ENCODE measurements at places on chromosomes 16 and 17. TPM values are rescaled to one million over a fixed set of nuclear protein-coding genes. Genes with fewer than 3 reads are reported as not detected.

KRTAP4-6 gene
- total RNA-seq, result not detected

SLC38A8 gene
- total RNA-seq, result not detected

RANBP10 gene
- 10.3 TPM for total RNA-seq

SOST gene
- total RNA-seq, result not detected

CACNG1 gene
- total RNA-seq, result not detected

CACNG5 gene
- total RNA-seq, result not detected

GNG13 gene
- total RNA-seq, result not detected

DOK4 gene
- total RNA-seq, result 10.1 TPM

ACSF2 gene
- total RNA-seq, result 11.0 TPM

CXCL16 gene
- 11.9 TPM for total RNA-seq

CLEC18B gene
- not detected for total RNA-seq

STXBP4 gene
- total RNA-seq, result 3.5 TPM

CA7 gene
- total RNA-seq, result not detected

SLC6A2 gene
- not detected for total RNA-seq

FOXN1 gene
- total RNA-seq, result not detected

ITGAL gene
- total RNA-seq, result 0.05 TPM

SCNN1G gene
- total RNA-seq, result 0.15 TPM

CCL8 gene
- total RNA-seq, result not detected

PIMREG gene
- total RNA-seq, result 36.1 TPM

ARMC5 gene
- 18.9 TPM for total RNA-seq

PPM1E gene
- not detected for total RNA-seq

KRT25 gene
- total RNA-seq, result not detected

RHBDF1 gene
- 23.3 TPM for total RNA-seq

DNAH2 gene
- 0.93 TPM for total RNA-seq

VTN gene
- 0.07 TPM for total RNA-seq

CACNA1H gene
- not detected for total RNA-seq

RHBDL3 gene
- 0.07 TPM for total RNA-seq

USP10 gene
- 57.2 TPM for total RNA-seq

TTLL6 gene
- total RNA-seq, result not detected

SPNS3 gene
- 0.93 TPM for total RNA-seq

Data from mammary microvascular endothelial cell (primary cell).